Naive B cell (primary cell): ENCODE measurements at places on chromosomes 5 and 9. TPM values are rescaled to one million over a fixed set of nuclear protein-coding genes. Genes with fewer than 3 reads are reported as not detected.
A peak's percentile ranks its signal among the peaks of the same experiment; 100 is the strongest.

The WHRN gene
- 2.0 TPM for polyA plus RNA-seq

GRCh38 chr9:96615411-96615810 lies 4.2 kb downstream of the CDC14B start:
- H3K4me3 ChIP-seq, result no peak overlapping the region
- no peak for DNase-seq
- H3K4me1 ChIP-seq, result peaks cover 4% of the 10 kb centered on the region
- no peak overlapping the region for H3K27ac ChIP-seq
- H3K36me3 ChIP-seq, result no peaks in the 10 kb centered on the region
- peaks cover 76% of the 10 kb centered on the region for H3K27me3 ChIP-seq

GRCh38 chr5:175892015-175892800 lies 20.8 kb downstream of the CPLX2 start:
- DNase-seq, result no peak
- no peak overlapping the region for H3K27ac ChIP-seq
- H3K36me3 ChIP-seq, result peaks cover 3% of the 10 kb centered on the region
- H3K4me1 ChIP-seq, result peaks cover 32% of the 10 kb centered on the region
- H3K27me3 ChIP-seq, result peaks cover 45% of the 10 kb centered on the region

DNA sequence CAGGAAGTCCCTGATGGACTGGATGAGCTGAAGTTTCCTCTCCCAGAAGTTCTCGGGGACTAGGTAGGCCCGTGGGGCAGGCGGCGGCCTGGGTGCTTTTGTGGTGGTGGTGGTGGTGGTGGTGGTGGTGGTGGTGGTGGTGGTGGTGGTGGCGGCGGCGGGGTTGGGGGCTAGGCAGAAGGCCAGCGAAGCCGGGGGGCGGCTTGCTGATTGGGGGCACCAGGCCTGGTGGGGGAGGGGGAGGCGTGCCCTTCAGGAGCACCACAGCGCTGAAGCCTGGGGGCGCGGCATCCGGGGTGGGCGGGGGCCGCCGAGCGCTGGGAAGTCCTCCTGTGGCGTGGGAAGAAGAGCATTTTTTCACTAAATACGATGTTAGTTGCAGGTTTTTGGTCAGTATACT lies 26.9 kb downstream of the SPATA31C1 start:
- no peak overlapping the region for H3K27ac ChIP-seq
- H3K36me3 ChIP-seq, result no peaks in the 10 kb centered on the region
- DNase-seq, result no peak
- H3K4me1 ChIP-seq, result no peaks in the 10 kb centered on the region
- H3K27me3 ChIP-seq, result peaks cover 13% of the 10 kb centered on the region

DNA sequence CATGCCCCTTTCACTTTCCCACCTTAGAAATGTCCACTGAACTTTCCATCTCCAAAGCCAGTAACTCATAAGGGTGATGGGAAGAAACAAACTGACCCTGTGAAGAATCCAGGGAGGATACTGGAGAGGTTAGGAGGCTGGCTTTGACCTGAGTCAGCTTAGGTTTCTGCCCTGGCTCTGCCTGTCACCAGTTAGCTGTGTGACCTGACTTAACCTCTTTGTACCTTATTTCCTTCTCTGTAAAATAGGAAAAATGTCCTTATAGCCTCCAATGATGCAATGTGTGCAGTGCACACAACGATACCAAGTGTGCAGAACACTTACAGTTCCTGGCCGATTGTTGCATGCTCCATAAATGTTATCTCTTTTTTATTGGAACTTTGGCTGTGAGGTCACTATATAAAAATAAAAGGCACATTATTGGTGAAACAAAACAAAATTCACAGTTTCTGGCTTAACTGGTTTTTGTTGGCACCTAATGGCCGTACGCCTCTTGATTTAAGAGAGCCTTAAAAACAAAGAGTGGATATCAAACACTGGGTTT lies 37.8 kb downstream of the GABRP start:
- no peak overlapping the region for H3K27ac ChIP-seq
- no peaks in the 10 kb centered on the region for H3K36me3 ChIP-seq
- no peak for DNase-seq

DNA sequence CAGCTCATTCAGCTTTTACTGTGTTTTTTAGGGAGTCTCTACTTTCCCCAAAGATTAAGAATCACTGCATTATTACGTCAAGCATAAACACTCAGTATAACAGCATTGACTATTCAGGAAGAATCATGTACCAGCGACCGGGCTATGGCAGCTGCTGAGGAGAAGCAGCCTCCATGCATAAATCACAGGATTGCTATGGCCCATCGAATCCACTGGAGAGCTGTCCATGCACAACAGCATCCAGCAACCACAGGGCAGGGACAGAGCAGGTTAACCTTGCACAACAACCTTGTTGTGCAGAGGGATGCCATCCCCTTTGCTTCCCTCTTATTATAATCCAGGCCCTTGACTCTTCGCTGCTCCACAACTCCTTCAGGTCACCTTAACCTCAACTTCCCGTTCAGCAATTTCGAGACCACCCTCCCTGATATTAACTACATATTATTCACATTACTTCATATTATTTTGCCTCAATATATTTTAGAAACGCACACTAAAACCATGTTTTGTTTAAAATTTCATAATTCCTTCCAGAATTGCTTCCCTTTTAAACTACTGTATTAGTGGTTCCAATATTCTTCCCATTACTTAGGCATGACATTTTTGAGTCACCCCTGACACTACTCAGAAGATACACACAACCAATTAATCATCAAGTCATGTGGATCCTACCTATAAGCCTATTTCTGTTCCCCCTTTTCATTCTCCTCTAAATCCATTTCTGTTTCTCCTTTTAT lies 991 bp downstream of the IARS1 start:
- H3K36me3 ChIP-seq, result peaks cover 10% of the 10 kb centered on the region
- H3K4me1 ChIP-seq, result peaks cover 25% of the 10 kb centered on the region
- no peak for DNase-seq
- H3K4me3 ChIP-seq, result peak overlapping the region; percentile 98

The TRIM36 gene
- not detected for polyA plus RNA-seq

The CREBRF gene
- polyA plus RNA-seq, result 77.3 TPM

- H3K27me3 ChIP-seq, result no peaks in the 10 kb centered on the region
- H3K27ac ChIP-seq, result peak within 1 kb of the TSS; percentile 95
- peak within 1 kb of the TSS; percentile 78 for H3K4me3 ChIP-seq
- peaks cover 22% of the 10 kb centered on the region for H3K4me1 ChIP-seq
Observed at GRCh38 chr5:157108976-157109375, at the start of gene HAVCR2. TSS of gene HAVCR2 (minus strand) at chr5:157109044. CDS start at chr5:157108983, 61 bp downstream.

- no peak overlapping the region for H3K4me3 ChIP-seq
- no peak overlapping the region for H3K27ac ChIP-seq
- DNase-seq, result no peak
- no peaks in the 10 kb centered on the region for H3K27me3 ChIP-seq
- no peaks in the 10 kb centered on the region for H3K36me3 ChIP-seq
Observed at GRCh38 chr9:68750255-68750654, 45.2 kb downstream of the PIP5K1B start.

GRCh38 chr5:16744164-16744880 lies 127.5 kb upstream of the RETREG1 start:
- no peak for DNase-seq
- no peaks in the 10 kb centered on the region for H3K27me3 ChIP-seq
- no peaks in the 10 kb centered on the region for H3K4me1 ChIP-seq

DNA sequence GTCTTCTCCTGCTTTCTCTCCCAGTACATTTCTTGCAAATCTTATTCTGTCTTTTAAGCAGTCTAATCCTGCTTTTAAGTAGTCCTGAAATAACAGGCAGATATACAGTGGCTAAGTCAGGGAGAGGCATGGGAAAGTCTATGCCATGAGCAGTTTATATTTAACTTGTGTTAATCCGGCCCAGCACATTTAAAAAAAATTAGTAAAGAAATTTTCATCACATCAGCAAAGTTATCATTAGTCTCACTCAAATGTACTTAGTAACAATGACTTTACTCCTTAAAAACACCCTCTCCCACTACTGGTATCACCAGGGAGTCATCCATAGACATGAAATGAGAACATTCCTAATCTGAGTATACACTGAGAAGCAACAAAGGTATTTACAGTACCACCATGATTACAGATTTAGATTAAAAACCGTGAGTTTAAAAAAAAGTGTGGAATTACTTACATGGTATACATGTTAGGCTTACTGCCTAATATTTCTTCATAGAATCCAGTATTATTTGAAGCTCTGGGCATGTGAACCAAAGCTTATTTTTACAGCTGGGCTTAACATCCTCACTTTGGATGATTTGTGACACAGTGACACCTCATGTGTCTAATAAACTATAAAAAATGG lies 75.9 kb upstream of the DAB2 start:
- peaks cover 9% of the 10 kb centered on the region for H3K27me3 ChIP-seq
- H3K4me1 ChIP-seq, result no peaks in the 10 kb centered on the region
- H3K36me3 ChIP-seq, result no peaks in the 10 kb centered on the region
- DNase-seq, result no peak

The GABRA1 gene
- polyA plus RNA-seq, result not detected

The CARD6 gene
- polyA plus RNA-seq, result 2.4 TPM

The SEMA6A gene
- polyA plus RNA-seq, result not detected

DNA sequence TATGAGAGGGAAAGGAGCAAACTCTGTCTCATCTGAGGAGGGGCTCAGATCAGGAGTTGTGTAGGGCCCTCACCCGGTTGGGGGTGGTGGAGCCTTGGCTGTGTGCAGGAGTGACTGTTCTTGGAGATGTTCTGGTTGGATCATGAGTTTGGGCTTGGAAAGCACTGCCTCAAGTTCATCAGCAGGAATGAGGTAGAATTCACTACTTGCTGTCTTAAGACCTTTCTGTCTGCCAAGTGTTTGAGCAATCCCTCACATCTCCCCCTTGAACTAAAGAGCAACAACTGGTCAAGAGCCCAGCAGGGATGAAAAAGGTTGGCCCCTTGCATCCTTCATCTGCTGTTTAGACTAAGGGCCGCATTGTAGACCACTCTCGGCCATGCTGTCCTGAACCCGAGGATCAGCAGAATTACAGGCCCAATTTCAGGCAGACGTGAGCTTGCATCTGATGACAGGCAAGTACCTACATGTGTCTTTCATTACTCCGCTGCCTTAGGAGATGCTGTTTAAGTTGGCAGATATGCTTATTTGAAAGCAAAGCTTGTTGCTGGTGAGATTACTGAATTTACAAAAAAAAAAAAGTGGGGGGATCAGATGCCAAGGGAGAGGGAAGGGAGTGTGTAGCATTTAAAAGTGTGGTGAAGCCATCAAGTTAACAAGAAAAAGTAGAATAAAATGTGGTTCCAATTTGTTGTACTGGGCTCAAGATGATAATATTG lies 36.4 kb downstream of the PIK3R1 start:
- no peaks in the 10 kb centered on the region for H3K27me3 ChIP-seq
- no peak for DNase-seq
- no peaks in the 10 kb centered on the region for H3K36me3 ChIP-seq
- H3K4me3 ChIP-seq, result no peak overlapping the region
- peaks cover 79% of the 10 kb centered on the region for H3K4me1 ChIP-seq

- H3K4me3 ChIP-seq, result no peak overlapping the region
- H3K27ac ChIP-seq, result no peak overlapping the region
- H3K27me3 ChIP-seq, result no peaks in the 10 kb centered on the region
- H3K36me3 ChIP-seq, result no peaks in the 10 kb centered on the region
- no peak for DNase-seq
Observed at GRCh38 chr5:24005384-24005783, 498.0 kb downstream of the PRDM9 start.

DNA sequence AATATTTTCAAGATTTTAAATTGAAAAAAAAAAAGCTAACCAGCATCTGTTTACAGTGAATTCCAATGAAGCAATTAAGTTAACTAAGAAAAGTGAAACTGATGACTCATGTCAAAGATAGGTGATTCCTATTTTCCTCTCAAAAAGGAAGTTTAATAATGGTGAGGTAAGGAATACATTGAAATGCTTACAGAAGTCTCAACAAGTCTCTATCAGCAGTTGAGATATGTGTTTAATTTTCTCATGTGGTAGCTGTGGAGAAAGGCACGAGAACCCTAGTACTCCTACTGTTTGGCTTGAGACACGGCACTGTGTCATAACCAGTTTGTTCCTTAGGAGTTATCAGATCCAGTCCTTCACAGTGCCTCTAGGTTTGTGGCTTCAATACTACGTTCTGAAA lies 114.5 kb downstream of the SLC25A46 start:
- H3K27me3 ChIP-seq, result no peaks in the 10 kb centered on the region
- no peaks in the 10 kb centered on the region for H3K4me1 ChIP-seq
- DNase-seq, result no peak
- H3K4me3 ChIP-seq, result no peak overlapping the region
- no peaks in the 10 kb centered on the region for H3K36me3 ChIP-seq

DNA sequence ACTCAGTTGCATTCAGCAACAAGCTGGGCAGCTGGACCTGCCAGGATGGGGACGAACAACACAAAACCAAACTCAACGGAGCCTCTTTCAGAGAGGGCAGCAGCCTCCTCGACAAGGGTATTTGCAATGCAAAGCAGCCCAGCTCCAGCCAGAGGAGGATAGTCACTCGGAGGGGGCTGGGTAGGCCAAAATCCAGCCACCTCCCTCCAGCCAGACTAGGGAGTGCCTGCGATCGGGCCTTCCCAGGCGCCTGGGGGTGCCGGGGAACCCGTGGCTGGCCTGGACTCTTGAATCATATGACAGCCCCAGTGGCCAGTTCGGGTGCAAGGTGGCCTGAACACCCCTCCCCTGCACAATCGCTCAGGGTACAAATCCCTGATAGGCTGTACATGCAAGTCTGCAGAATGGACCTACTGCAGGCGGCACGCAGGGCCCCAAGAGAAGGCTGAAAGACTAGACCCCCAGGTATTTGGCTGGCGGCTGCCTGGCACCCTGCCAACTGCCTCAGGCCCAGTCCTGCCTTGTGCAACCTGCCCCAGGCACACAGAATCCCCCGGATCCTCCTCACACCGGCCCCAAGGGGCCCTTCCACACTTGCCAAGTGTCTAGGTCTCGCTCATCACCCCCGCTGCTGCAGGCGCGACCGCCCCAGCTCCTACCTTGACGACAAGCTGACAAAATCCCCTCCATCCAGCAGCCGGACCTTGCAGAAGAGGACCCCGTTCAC lies 1.3 kb downstream of the EEIG1 start:
- H3K4me1 ChIP-seq, result peaks cover 52% of the 10 kb centered on the region
- H3K36me3 ChIP-seq, result no peaks in the 10 kb centered on the region
- H3K27me3 ChIP-seq, result no peaks in the 10 kb centered on the region
- DNase-seq, result peak; percentile 49

- H3K4me3 ChIP-seq, result peak overlapping the region; percentile 53
- peak overlapping the region; percentile 47 for H3K27ac ChIP-seq
- H3K4me1 ChIP-seq, result peaks cover 35% of the 10 kb centered on the region
- H3K27me3 ChIP-seq, result peaks cover 15% of the 10 kb centered on the region
- no peaks in the 10 kb centered on the region for H3K36me3 ChIP-seq
- peak; percentile 82 for DNase-seq
Observed at GRCh38 chr9:137034709-137035506, 3.0 kb upstream of the FUT7 start.

DNA sequence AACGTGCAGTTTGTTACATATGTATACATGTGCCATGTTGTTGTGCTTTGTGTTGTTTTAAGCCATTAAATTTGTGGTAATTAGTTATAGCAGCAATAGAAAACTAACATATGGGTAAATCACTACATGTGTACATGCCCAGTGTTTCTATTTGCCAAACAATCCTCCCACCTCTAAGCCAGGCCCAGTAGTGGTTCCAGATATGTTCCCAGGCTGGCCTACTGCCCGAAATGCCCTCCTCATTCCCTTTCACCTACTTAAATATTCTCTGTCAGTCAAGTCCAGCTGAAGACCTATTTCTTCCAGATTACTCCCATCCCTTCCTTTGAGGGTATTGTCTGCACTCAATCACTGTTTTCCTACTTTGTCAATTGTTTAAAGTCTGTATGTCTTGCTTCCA lies 24.1 kb upstream of the AGGF1 start:
- no peak for DNase-seq
- H3K27me3 ChIP-seq, result peaks cover 20% of the 10 kb centered on the region
- no peaks in the 10 kb centered on the region for H3K4me1 ChIP-seq
- no peak overlapping the region for H3K27ac ChIP-seq

- H3K27ac ChIP-seq, result no peak overlapping the region
- peaks cover 60% of the 10 kb centered on the region for H3K27me3 ChIP-seq
- DNase-seq, result no peak
- no peaks in the 10 kb centered on the region for H3K4me1 ChIP-seq
Observed at GRCh38 chr5:139811274-139811607, 15.6 kb downstream of the PSD2 start.
